ENCODE measurements at places on chromosomes 11 and 22. TPM values are rescaled to one million over a fixed set of nuclear protein-coding genes. Genes with fewer than 3 reads are reported as not detected.

DNA sequence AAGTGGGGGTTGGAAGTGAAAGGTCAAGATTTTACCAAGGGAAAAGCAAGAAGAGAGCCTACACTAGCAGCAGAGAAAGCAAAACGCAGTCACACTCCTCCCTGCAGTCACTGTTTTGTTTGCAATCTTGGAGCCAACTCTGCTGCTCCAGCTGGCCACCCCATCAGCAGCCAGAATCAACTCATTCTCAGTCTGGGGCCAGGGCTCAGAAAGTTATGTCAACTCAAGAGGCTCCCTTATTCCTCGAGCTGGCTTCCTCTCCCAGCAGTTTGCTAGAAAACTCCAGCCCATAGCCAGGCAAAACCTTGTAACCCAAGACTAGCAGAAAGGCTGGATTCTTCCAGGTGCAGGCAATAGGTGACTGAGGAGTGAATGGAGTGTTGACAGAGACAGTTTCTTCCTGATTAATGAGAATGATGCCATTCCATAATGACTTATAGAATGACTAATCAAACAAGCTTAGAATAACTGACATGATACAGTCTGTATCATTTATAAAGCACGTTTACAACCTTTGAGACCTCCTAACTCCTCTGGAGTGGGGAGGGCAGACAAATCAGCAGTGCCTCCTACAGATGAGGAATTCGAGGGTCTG lies 53.4 kb downstream of the P4HA3 start:
- H3K27ac ChIP-seq: no peak overlapping the region
- H3K4me1 ChIP-seq: no peaks in the 10 kb centered on the region
- no peaks in the 10 kb centered on the region for H3K36me3 ChIP-seq

- H3K4me1 ChIP-seq: no peaks in the 10 kb centered on the region
- H3K4me3 ChIP-seq: no peak overlapping the region
- DNase-seq: no peak
Observed at GRCh38 chr11:61375761-61376108, 13.6 kb downstream of the TMEM138 start.

DNA sequence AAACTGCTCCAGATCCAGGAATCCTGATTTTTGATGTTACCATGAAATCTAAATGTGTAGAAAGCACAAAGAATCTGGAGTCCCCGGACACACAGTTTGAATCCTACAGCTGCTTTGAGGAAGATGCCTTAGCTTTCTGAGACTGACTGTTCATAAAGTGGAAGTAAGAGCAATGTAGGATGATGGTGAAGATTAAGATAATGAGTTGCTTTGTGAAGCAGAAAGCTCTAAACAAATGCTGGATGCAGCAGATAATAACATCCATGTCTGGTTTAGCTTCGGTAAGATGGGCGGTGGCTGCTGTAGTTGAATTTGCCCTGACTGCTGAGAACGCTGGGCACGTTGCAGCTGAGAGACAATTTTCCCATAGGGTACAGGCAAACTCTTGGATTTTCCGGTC lies 20.1 kb downstream of the OVOL1 start:
- H3K27me3 ChIP-seq: peaks cover 25% of the 10 kb centered on the region
- no peak for DNase-seq
- no peak overlapping the region for H3K27ac ChIP-seq
- H3K4me1 ChIP-seq: no peaks in the 10 kb centered on the region
- H3K4me3 ChIP-seq: no peak overlapping the region
- no peaks in the 10 kb centered on the region for H3K36me3 ChIP-seq

DNA sequence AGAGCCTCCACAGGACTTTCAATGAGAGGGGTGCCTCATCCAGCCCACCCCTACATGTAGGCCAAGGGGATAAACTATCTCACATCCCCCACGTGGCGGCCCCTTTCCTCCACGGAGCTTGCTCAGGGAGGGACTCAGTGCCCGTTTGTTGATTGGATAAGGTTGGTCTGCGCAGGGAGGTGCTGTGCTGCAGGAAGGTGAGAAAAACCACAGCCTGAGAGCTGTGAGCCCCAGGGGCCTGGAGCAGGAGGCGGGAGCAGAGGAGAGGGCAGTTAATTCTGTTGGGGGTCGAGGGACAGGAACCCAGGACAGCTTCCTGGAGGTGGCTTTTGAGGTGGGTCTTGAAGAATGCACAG lies 31.9 kb upstream of the ATXN10 start:
- DNase-seq: no peak
- no peak overlapping the region for H3K27ac ChIP-seq
- no peaks in the 10 kb centered on the region for H3K36me3 ChIP-seq
- no peak overlapping the region for H3K4me3 ChIP-seq

DNA sequence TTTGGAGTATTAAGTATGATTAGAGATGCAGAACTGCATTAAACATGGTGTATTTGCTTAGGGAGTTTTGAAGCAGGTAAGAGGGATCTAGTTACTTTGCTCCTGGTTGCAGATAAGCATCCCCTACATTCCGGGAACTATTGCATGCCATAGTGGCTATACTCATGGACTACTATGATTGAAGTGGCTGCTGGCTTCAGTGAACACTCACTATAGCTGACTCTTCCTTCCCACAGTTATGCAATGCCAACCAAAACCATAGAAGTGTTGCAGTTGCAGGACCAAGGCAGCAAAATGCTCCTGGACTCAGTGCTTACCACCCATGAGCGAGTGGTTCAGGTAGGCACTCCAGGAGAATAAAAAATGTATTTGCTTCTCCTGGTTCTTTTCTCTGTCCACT lies 17.0 kb downstream of the COA4 start:
- no peaks in the 10 kb centered on the region for H3K36me3 ChIP-seq
- H3K4me3 ChIP-seq: no peak overlapping the region
- H3K4me1 ChIP-seq: no peaks in the 10 kb centered on the region

The ZBTB16 gene
- total RNA-seq: 236 TPM

The RIMBP3C gene
- total RNA-seq: not detected

The MFRP gene
- total RNA-seq: not detected

The CHCHD10 gene
- 21.4 TPM for total RNA-seq

GRCh38 chr22:28005513-28005912 lies 86.5 kb upstream of the PITPNB start:
- no peaks in the 10 kb centered on the region for H3K27me3 ChIP-seq
- H3K4me3 ChIP-seq: no peak overlapping the region
- no peaks in the 10 kb centered on the region for H3K4me1 ChIP-seq
- H3K27ac ChIP-seq: no peak overlapping the region
- no peak for DNase-seq

- no peaks in the 10 kb centered on the region for H3K4me1 ChIP-seq
- no peak for DNase-seq
- H3K27me3 ChIP-seq: no peaks in the 10 kb centered on the region
- H3K27ac ChIP-seq: no peak overlapping the region
- no peaks in the 10 kb centered on the region for H3K36me3 ChIP-seq
- no peak overlapping the region for H3K4me3 ChIP-seq
Observed at GRCh38 chr11:98565311-98565710, 455.4 kb upstream of the CNTN5 start.

The PTPRCAP gene
- total RNA-seq: 2.1 TPM

GRCh38 chr11:101807531-101807930 lies 107.3 kb upstream of the CEP126 start:
- H3K27me3 ChIP-seq: no peaks in the 10 kb centered on the region

DNA sequence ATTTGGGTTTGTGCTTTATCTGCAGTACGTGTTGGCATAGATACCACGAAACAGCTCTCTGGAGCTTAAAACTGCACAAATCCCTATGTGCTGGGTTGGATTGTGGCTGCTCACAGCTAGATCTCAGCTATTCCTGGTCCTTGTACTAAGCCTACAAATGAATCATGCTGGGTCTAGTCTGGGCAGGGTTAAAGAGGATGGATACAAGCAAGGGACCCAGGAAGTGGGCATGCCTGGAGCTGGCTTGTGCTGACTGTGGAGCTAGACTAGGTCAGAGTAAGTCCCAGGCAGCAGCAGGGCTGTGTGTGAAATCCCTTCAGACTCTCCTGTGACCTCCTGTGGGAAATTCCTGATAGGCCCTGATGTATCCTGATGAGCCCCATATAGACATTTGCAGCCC lies 3.9 kb upstream of the E2F8 start:
- H3K27me3 ChIP-seq: peaks cover 33% of the 10 kb centered on the region
- peak overlapping the region; percentile 21 for H3K27ac ChIP-seq
- peaks cover 9% of the 10 kb centered on the region for H3K4me1 ChIP-seq
- no peak for DNase-seq
- H3K36me3 ChIP-seq: no peaks in the 10 kb centered on the region

The PAX6 gene
- total RNA-seq: 0.88 TPM

DNA sequence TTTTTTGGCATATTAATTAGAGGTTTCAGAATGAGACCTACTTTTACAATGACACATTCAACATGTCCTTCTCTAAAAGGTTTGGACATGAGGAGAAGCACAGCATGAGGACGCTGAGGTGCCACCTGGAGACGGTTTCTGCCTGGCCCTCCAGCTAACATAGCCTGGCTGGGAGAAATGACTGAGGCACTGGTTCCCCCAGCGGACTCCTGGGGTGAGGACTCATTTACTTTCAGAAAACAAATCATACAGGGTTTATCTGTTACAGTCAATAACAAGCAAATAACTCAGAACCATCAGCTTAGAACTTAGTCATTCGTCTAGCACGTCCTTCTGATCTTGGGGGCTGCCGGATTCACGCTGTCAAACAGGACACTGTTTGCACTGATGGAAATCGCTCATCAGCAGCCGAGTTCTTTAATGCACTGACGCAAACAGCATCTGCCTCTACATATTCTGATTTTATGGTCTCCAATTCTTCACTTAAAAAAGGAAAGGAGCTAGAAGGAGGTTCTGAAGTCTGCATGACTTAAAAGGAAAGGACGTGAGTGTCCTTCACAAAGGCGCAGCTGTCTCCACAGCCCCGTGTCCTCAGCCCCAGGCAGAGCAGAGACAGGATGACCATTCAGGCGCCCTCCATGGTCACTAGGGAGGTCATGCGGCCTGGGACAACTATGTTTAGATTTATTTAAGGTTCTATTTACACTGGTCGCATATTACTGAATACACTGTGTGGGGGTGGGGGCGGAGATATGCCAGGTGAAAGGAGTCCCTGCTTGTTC lies 44.2 kb downstream of the CERK start:
- DNase-seq: no peak
- no peaks in the 10 kb centered on the region for H3K4me1 ChIP-seq
- H3K27me3 ChIP-seq: no peaks in the 10 kb centered on the region

All from breast epithelium (tissue), 4 donors.